ENCODE measurements at places on chromosomes 11 and 22. TPM values are rescaled to one million over a fixed set of nuclear protein-coding genes. Genes with fewer than 3 reads are reported as not detected.

DNA sequence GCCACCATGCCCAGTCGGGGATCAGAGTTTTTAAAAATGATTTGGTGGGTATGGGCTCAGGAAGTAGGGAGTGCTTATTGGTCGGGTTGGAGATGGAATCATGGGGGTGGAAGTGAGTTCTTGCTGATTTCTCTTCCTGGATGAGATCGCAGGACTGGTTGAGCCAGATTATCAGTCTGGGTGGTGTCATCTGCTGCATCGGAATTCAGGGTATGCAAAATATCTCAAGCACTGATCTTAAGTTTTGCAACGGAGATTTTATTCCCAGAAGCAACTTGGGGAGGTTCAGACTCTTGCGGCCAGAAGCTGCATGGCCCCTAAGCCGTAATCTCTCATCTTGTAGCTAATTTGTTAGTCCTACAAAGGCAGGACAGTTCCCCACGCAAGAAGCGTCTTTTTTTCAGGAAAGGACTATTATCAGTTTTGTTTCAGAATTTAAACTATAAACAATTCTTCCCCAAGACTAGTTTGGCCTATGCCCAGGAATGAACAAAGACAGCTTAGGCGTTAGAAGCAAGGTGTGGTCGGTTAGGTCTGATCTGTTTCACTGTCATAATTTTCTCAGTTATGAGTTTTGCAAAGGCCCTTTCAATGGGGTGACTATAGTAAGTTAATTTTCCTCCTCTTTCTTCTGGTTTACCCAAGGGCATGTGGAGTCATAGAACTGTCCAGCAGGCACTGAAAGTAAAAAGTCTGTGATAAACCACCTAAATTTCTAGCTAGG, 1.4 kb upstream of the PIWIL3 start:
- H3K4me1 ChIP-seq: no peaks in the 10 kb centered on the region
- H3K27me3 ChIP-seq: peaks cover 7% of the 10 kb centered on the region
- no peak overlapping the region for H3K27ac ChIP-seq
- H3K36me3 ChIP-seq: no peaks in the 10 kb centered on the region

- H3K27ac ChIP-seq: no peak overlapping the region
- DNase-seq: peak; percentile 85
- no peaks in the 10 kb centered on the region for H3K27me3 ChIP-seq
- H3K4me3 ChIP-seq: no peak overlapping the region
- H3K36me3 ChIP-seq: peaks cover 9% of the 10 kb centered on the region
- H3K4me1 ChIP-seq: peaks cover 45% of the 10 kb centered on the region
Observed at GRCh38 chr11:72040491-72041363, 39.6 kb downstream of the NUMA1 start.

DNA sequence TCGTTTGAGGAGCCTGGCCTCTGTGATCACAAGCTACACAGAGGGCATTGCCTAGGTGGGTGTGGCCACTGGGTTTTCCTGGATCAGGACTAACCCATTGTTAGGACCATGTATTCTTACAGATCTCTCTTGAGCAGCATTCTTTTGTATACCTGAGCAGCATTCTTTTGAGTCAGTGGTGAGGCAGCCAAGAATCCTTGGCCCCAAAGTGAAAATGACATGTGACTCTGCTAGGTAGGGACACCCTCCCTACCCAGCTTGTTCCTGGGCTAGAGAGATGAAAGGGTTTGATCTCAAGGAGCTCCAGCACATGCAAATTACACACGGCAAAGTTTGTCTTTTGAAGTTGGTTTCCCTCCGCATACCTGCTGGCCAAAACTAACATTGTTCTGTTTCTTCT, 55.0 kb upstream of the HORMAD2 start:
- H3K4me1 ChIP-seq: peaks cover 6% of the 10 kb centered on the region
- no peak for DNase-seq
- H3K4me3 ChIP-seq: no peak overlapping the region
- H3K27me3 ChIP-seq: no peaks in the 10 kb centered on the region
- H3K36me3 ChIP-seq: peaks cover 14% of the 10 kb centered on the region

- peaks cover 24% of the 10 kb centered on the region for H3K36me3 ChIP-seq
- DNase-seq: peak; percentile 95
- no peaks in the 10 kb centered on the region for H3K27me3 ChIP-seq
- peak overlapping the region; percentile 18 for H3K4me3 ChIP-seq
- H3K27ac ChIP-seq: no peak overlapping the region
Observed at GRCh38 chr11:64341851-64342791, 2.1 kb downstream of the CCDC88B start.

GRCh38 chr11:27934830-27935145, 173.2 kb downstream of the KIF18A start:
- no peaks in the 10 kb centered on the region for H3K36me3 ChIP-seq
- H3K27me3 ChIP-seq: peaks cover 2% of the 10 kb centered on the region
- no peaks in the 10 kb centered on the region for H3K4me1 ChIP-seq
- no peak overlapping the region for H3K27ac ChIP-seq
- no peak for DNase-seq
- no peak overlapping the region for H3K4me3 ChIP-seq

The C22orf15 gene
- 1.4 TPM for total RNA-seq

The UQCC3 gene
- 6.4 TPM for total RNA-seq

- no peak overlapping the region for H3K27ac ChIP-seq
- no peaks in the 10 kb centered on the region for H3K4me1 ChIP-seq
- H3K36me3 ChIP-seq: no peaks in the 10 kb centered on the region
- H3K27me3 ChIP-seq: no peaks in the 10 kb centered on the region
- no peak overlapping the region for H3K4me3 ChIP-seq
Observed at GRCh38 chr11:37695283-37695682, 1097.2 kb upstream of the RAG2 start.

The OR52E8 gene
- not detected for total RNA-seq

DNA sequence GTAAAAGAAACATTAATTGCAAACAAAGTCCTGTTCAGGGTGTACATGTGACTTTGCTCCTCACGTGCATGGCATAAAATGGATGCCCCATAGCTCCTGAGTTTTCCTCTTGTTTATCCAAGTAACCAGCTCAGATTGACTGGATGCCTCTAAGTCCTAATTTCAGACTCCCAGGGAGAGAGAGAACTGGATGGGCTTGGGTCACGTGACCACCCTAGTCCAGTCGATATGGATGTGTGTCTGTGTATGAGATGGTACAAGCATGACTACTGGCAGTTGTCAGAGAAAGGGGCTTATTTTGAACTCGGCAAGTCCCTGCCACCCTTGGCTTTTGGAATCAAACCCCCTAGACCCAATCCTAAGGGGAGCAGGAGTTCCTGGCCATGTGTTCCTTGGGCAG, 35.4 kb upstream of the PLET1 start:
- peaks cover 36% of the 10 kb centered on the region for H3K4me1 ChIP-seq
- H3K36me3 ChIP-seq: peaks cover 5% of the 10 kb centered on the region
- no peak overlapping the region for H3K27ac ChIP-seq
- H3K4me3 ChIP-seq: no peak overlapping the region
- no peaks in the 10 kb centered on the region for H3K27me3 ChIP-seq
- DNase-seq: no peak

The SCGB1D1 gene
- not detected for total RNA-seq

The CRACR2B gene
- total RNA-seq: 0.32 TPM

DNA sequence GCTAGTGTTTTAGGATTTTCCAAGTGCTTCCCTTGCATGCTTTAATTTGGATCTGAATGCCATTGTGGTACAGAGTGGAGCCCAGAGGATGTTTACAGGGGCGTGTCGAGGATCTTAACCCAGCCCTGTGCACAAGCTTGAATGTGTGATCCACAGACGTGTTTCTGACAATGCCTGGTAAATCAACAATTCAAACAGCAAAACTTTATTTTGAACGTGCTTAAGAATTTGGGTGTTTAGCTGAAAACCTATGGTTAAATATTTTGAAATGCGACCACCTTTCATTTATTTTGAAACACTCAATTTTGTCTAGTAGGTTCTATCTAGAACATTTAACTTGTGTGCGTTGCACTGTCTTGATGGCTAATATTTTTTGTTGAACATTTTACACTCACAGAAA, 1.8 kb downstream of the TUBA8 start:
- H3K36me3 ChIP-seq: no peaks in the 10 kb centered on the region
- no peak for DNase-seq
- no peak overlapping the region for H3K27ac ChIP-seq
- peaks cover 21% of the 10 kb centered on the region for H3K4me1 ChIP-seq
- H3K27me3 ChIP-seq: peaks cover 32% of the 10 kb centered on the region

DNA sequence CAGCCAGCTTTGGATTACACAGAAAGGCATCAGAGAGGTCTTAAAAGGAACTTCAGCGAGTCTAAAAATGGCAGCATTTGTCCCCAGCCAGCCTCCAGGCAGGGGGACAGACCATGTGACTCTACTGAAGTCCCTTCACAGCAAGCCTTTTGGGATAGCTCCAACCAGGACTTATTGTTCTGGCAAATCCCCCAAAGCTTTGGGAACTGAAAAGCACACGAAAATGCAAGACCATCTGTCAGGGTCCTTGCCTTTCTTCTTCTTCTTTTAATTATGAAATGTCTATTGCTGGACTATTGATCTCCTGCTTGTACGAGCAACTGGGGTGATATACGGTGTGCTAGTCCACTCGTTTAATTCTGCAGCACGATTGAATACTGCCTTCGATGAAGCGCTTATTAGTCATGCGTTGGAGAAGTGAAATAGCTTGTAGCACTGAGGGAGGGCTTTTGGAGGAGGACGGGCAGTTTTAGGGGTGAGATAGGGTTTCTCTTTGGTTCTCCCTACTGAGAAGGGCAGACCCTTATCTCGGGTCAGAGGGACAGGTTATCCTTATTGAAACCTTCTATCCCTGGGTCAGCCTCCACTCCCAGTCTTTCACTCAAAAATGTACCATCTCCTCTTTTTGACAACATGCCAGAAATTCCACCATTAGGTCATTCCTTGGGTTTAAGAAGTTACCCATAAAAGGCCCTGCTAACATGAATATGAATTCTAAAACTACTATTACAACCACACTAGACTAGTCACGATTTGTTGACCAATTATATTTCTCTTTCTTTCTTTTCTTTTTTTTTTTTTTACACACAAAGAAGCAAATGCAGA, 416.4 kb downstream of the MIAT start:
- peaks cover 17% of the 10 kb centered on the region for H3K27me3 ChIP-seq
- DNase-seq: no peak
- no peaks in the 10 kb centered on the region for H3K36me3 ChIP-seq
- no peaks in the 10 kb centered on the region for H3K4me1 ChIP-seq
- H3K4me3 ChIP-seq: no peak overlapping the region

The NRXN2 gene
- 0.35 TPM for total RNA-seq

- no peak overlapping the region for H3K4me3 ChIP-seq
- H3K27me3 ChIP-seq: no peaks in the 10 kb centered on the region
- peaks cover 4% of the 10 kb centered on the region for H3K36me3 ChIP-seq
- DNase-seq: no peak
Observed at GRCh38 chr11:10019906-10020682, 273.9 kb downstream of the SBF2 start.

DNA sequence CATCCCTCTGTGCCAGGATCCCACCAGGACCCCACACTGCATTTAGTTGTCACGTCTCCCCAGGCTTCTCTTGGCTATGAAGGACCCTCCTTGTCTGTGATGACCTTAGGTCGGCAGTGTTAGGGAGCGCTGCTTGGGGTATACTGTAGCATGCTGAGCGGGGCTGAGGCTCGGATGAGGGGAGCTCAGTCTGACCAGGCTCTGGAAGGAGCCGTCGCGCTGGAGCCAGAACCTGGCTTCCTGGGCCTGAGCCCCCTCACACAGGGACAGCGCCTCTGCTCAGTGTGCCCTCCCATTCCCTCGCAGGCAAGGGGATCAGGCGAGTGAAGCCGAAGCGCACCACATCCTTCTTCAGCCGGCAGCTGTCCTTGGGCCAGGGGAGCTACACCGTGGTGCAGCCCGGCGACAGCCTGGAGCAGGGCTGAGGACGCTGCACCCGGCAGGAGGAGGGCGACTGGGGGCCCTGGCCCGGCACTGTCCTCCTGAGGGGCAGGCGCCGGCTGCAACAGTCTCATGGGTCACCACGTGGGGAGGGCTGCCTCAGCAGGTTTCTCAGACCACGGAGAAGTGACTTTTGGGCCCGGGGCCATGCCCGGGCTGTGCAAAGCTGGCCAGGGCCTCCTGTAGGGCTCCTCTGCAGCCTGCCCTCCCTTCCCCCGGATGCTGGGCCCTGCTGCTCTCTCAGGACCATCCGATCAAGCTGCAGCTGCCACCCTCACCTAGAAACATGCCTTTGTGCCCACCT, 11.5 kb upstream of the NEAT1 start:
- H3K27ac ChIP-seq: no peak overlapping the region
- no peak for DNase-seq
- peaks cover 6% of the 10 kb centered on the region for H3K4me1 ChIP-seq
- no peak overlapping the region for H3K4me3 ChIP-seq
- peaks cover 13% of the 10 kb centered on the region for H3K36me3 ChIP-seq
- no peaks in the 10 kb centered on the region for H3K27me3 ChIP-seq

DNA sequence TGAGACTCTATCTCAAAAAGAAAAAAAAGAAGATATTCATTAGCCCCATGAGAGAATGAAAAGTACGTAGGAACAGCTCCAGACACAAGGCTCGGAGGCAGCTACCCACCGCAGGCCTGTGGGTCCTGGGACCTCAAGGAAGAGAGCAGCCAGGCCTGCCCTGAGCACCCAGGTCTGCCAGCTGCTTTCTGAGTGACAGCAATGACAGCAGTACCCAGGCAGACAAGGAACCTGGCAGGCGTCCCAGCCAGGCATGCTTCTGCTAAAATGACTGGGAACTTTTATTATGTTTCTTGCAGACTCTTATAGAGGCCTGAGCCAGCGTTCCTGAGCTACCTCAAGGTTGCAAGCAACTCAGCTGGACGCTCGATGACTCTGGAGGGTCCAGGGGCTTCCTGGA, 31.6 kb downstream of the CPT1A start:
- no peaks in the 10 kb centered on the region for H3K36me3 ChIP-seq
- no peak overlapping the region for H3K27ac ChIP-seq
- no peaks in the 10 kb centered on the region for H3K27me3 ChIP-seq
- H3K4me3 ChIP-seq: no peak overlapping the region
- no peaks in the 10 kb centered on the region for H3K4me1 ChIP-seq

GRCh38 chr22:48188231-48188721, 1425.8 kb downstream of the TBC1D22A start:
- H3K27me3 ChIP-seq: peaks cover 11% of the 10 kb centered on the region
- peak; percentile 8 for DNase-seq
- no peak overlapping the region for H3K27ac ChIP-seq

DNA sequence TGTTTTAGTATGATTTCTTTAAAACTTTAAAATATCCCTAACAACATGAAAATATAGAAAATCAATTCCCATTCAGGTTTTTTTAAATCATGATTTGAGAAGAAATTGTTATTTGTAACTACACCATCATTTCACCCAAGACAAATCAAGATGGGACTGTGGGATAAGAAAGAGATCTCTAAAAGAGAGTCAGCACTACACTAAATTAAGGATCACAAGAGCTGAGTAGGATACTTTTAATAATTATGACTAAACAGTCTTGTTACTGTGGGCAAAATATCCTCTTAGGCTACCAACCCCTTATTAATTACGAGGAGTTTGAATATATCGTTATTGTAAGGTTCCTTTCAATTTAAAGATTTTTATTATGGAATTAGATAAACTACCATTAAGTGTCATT, 3.0 kb downstream of the GAS2 start:
- DNase-seq: no peak
- no peak overlapping the region for H3K4me3 ChIP-seq

- H3K27me3 ChIP-seq: peaks cover 21% of the 10 kb centered on the region
- peak; percentile 79 for DNase-seq
- no peak overlapping the region for H3K4me3 ChIP-seq
- H3K36me3 ChIP-seq: no peaks in the 10 kb centered on the region
Observed at GRCh38 chr22:46542011-46542985, 4.9 kb upstream of the CELSR1 start.

GRCh38 chr11:46977038-46977813, 40.7 kb downstream of the CSTPP1 start:
- DNase-seq: no peak
- no peaks in the 10 kb centered on the region for H3K27me3 ChIP-seq
- no peaks in the 10 kb centered on the region for H3K36me3 ChIP-seq
- H3K4me3 ChIP-seq: no peak overlapping the region
- peaks cover 4% of the 10 kb centered on the region for H3K4me1 ChIP-seq

The CCDC73 gene
- total RNA-seq: not detected

GRCh38 chr11:70490208-70490607, 91.9 kb downstream of the CTTN start:
- DNase-seq: no peak
- no peak overlapping the region for H3K27ac ChIP-seq
- no peak overlapping the region for H3K4me3 ChIP-seq
